Kidney epithelial cell (primary cell): ENCODE measurements at places on chromosomes 7 and 10.

- no peak for DNase-seq
Measured at GRCh38 chr7:140212100-140212881, 35.5 kb upstream of the KDM7A start.

DNA sequence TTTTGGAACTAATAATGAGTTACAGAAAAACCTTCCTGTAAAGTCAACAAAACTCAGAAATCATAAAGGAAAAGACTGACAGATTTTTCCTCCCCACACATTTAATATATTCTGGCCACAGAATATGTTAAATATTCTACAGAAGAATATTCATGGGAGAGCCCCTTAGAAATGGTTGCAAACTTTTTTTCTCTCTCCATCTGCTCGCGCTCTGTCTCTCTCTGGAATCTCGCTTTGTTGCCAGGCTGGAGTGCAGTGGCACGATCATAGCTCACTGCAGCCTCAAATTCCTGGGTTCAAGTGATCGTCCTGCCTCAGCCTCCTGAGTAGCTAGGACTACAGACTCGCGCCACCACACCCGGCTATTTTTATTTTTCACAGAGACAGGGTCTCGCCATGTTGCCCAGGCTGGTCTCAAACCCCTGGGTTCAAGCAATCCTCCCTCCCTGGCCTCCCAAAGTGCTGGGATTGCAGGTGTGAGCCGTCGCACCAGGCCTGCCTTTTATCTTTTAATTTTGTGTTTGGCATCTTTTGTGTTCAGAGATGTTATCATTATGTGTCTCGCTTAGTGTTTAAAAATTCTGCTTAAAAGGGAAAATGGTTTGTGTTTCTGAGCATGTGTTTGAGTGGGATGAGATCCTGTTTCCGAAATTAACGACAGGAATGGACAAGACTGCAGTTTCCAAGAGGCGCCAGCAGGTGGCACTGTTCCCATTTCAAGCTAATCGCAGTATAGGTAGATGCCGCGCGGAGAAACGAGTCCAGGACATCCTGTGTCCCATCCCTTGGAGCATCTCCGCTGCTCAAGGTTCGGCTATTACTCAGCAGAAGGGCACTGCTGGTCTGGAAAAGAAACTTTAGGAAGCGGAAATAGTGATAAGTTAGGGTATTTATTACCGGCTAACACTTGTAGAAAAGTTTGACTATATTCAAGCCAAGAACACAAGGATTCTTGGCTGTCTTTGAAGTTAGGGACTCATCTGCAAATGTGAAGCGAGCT, 23.1 kb upstream of the ST7 start:
- DNase-seq = peak; percentile 21

GRCh38 chr10:78301891-78302738, 268.5 kb downstream of the RPS24 start:
- no peak for DNase-seq

GRCh38 chr10:27464993-27465392, 39.1 kb upstream of the RAB18 start:
- DNase-seq = no peak

DNA sequence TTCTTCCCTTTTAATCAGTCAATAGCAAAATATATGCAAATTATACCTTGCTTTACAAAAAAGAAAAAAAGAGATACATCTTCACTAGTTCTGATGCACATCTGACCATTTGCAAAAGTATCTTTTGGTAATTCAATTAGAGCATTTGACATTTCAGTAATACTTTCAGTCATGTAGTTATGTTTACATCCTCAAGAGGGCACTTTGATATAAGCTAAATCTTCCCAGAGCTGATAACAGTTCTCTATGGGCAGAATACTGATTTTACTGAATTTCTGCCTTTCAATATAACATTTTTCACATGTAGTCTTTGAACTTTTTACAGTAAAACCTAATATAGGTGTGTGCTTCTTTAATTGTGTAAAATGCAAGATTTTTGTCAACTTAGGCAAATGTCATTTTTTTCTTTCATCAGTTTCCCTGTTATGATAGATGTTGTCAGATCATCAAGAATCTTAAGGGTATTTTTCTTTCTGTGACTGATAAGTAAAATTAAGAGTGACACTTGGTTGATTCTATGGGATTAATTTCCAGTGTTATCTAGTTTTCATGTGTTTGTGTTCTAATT, 703.5 kb upstream of the SEMA3D start:
- DNase-seq = peak; percentile 2

GRCh38 chr10:65907199-65907712, 1018.6 kb upstream of the LRRTM3 start:
- DNase-seq = no peak

DNA sequence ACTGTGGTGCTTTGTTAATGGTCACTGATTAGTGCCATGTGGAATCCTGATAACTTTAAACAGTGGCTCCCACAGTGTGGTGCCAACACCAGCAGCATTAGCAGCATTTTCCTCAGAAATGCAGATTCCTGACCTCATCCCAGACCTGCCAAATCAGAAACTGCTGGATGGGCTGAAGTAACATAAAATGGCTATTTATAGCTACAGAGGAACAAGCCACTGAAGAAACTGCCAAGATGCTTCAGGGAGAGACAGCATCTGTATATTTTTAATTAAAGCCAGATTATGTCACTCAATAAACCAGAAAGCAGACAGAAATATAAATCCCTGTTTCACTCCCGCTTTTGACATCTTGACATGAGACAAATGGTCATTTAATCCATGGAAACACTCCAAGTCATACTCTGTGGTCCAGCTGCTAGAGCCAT, 178.5 kb downstream of the AMPH start:
- DNase-seq = no peak

GRCh38 chr10:81108516-81109199, 571.0 kb downstream of the SH2D4B start:
- peak; percentile 2 for DNase-seq

DNA sequence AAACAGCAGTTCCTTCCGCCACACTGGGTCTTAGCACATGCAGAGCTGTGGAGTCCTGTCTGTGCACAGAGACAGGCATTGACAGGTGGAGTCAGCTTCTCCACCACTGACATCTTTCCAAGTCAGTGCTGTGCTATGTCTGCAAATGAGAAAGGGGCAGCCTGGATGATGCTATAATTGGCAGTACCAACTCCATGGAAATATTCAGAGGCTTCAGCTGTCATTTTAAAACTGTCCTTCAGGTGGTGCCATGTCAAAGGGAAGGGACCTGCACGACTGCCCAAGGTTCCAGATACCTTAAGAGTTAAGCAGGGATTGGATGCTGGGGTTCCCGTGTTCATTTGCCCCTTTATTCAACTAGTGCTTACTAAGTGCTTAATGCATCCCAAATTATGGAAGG, 258.0 kb upstream of the PRKCQ start:
- DNase-seq = no peak

- no peak for DNase-seq
Measured at GRCh38 chr10:69800109-69800508, 1.6 kb upstream of the COL13A1 start.

DNA sequence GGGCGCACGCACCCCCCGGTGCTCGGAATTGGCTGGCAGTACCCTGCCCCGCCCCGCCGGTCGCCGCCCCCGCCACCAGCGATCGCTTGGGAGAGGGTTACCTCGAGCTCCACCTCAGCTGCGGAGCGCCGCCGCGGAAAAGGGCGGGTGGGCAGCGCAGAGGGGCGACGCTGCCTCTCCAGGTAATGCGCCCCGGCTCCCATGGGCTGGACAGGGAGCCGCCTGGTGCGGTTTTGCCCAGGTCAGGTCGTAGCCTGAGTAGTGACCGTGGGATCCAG, 1.3 kb downstream of the PFKFB3 start:
- no peak for DNase-seq

- DNase-seq = no peak
Measured at GRCh38 chr7:25619963-25620799, 391.9 kb upstream of the NPVF start.

DNA sequence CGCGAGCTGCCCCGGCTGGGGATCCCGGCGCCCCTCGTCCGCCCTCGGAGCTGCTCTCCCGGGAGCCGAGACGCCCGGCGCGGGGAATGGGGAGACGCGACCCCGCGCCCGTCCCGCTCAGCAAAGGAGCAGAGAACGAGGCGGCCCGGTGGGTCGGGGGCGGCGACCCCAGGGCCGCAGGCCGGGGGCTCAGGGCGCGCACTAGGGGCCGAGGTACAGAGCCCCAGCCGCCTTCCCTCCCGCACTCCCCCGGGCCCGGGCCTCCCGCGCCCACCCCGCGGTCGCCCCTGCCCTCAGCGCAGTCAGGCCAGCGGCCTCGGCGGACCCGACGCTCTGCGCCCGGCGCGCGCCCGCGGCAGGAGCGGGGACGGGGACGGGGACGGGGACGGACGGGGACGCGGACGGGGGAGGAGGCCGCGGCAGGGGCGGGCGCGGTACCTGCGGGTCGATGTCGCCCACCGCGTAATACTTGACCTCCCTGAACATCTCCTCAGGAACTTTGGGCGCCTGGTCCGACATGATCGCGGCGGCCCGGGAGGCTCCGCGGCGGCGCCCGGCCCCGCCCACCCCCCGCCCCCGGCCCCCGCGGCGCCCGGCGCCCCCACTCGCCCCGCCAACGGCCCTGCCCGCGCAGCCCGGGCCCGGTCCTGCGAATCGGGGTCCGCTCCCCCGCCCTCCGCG, 373 bp downstream of the PAXIP1 start:
- no peak for DNase-seq

DNA sequence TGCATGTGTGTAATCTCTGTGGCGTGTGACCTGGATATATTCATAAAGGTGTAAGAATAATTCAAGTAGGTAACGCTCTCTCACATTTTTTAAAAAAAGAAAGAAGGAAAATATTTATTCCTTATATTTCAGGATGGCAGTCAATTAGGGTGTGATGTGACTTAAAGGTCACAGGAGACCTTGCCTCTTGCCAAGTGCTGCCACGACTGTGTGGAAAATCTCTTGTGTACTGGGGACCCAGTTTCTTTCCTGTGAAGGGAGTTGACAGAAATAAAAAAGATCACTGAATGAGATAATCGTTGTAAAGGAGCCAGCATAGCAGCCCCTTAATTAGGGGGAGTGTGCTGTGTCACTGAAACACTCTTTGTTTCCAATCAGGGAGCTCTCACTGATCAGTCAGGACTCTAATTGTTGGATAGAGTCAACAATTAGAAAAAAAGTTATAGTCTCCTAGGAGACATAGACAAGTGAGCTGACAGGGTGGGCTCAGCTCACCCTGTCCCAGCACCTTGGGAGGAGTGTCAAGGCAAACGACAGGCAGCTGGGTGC, 31.1 kb downstream of the PTPRE start:
- no peak for DNase-seq

DNA sequence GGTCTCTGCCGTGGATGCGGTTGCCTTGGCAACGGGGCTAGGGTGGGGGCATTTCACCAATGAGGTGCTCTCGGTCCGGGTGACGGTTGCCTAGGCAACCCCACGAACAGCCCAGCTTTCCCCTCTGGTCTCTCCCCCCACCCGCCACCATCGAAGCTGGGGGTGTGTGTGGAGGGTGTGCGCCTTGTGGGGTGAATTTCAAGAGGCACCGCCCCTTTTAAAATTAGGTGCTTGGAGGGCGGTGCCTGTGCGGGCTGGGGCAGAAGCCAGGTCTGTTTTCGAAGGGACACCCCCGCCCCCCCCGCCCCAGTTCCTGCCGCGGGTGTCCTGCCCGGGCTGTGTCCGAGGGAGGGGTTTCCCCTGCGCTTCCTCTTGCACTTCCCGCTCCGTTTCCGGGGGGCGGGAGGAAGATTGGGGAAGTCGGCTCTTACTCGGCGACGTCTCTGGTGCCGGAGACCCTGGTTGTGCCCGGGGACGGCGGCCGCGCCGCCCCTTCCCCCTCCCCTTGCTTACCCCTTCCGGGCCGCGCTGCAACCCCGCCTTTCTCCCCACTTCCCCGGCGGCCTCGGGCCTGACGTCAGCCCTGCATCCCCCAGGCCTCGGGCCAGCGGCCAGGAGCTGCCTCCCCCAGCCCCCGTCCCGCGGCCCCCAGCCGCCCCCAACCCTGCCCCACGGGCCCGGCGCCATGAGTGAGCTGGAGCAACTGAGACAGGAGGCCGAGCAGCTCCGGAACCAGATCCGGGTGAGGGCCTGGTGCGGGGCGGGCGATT, 2.2 kb downstream of the GNB2 start:
- DNase-seq = no peak

GRCh38 chr7:74561898-74562613, 95.5 kb upstream of the GTF2I start:
- DNase-seq = no peak

- no peak for DNase-seq
Measured at GRCh38 chr10:1240341-1240775, 184.2 kb downstream of the WDR37 start.

DNA sequence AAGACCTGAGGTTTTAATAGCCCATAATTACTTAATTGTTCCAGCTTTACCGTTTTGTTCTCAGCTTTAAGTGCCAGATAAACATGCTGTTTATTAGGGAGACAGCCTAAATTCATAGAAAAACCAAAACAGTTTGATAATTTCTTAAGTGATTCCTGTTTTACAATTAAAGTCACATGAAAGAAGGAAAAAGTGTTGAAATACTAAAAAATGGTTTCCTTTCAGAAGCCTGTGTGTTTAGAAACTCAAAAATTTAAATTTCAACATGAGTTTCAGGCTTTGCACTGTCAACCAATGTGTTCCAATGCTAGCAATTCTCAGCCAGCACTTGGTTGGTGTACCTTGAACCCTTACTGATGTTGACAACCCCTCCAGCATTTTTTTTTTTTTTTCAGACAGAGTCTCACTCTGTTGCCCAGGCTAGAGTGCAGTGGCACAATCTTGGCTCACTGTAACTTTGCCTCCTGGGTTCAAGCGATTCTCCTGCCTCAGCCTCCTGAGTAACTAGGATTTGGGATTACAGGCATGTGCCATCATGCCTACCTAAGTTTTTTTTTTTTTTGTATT, 135.3 kb downstream of the ICA1 start:
- DNase-seq = no peak

DNA sequence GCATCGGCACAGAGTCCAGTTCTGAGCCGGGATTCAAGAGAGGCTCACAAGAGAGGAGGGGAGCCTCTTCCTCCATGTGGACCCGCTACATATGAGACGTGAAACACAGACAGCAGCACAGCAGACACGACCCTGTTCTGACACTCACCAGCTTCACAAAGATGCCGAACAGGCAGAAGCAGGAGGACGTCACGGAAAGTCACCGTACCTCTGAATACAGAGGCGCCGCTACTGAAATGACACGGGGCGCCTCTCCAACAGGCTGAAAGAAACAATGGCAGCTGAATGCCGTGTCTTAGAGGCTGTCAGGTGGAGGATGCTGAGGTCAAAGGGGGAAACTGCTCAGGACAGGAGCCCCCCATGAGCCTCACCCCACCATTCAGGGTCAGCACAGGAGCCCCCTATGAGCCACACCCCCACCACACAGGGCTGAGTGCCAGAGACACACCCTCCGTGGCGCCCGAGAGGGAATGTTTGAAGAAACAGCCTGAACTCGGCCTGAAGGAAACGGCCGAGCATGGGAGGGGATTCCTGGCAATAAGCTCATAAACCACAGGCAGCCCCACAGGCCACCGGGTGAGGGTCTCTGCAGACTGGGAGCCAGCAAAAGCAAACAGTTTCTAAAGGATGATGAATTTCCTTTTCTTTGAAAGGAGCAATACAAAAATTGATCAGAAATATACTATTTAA, 510.3 kb downstream of the PTPRN2 start:
- no peak for DNase-seq
